ENCODE measurements at places on chromosomes 1 and 21. TPM values are rescaled to one million over a fixed set of nuclear protein-coding genes. Genes with fewer than 3 reads are reported as not detected.

CAPN9 gene
- polyA plus RNA-seq, result 0.64 TPM

ITGB3BP gene
- 62.4 TPM for polyA plus RNA-seq

UMODL1 gene
- polyA plus RNA-seq, result not detected

MSTO1 gene
- polyA plus RNA-seq, result 54.3 TPM

COL16A1 gene
- polyA plus RNA-seq, result 41.0 TPM

LCA5L gene
- polyA plus RNA-seq, result 4.7 TPM

- DNase-seq, result no peak
Observed at GRCh38 chr21:44892536-44893277, 19.2 kb upstream of the PTTG1IP start.

- DNase-seq, result no peak
Observed at GRCh38 chr1:207218512-207219362, 102.7 kb upstream of the CD55 start.

GRCh38 chr1:37237948-37238347 lies 203.6 kb upstream of the GRIK3 start:
- DNase-seq, result no peak

DNA sequence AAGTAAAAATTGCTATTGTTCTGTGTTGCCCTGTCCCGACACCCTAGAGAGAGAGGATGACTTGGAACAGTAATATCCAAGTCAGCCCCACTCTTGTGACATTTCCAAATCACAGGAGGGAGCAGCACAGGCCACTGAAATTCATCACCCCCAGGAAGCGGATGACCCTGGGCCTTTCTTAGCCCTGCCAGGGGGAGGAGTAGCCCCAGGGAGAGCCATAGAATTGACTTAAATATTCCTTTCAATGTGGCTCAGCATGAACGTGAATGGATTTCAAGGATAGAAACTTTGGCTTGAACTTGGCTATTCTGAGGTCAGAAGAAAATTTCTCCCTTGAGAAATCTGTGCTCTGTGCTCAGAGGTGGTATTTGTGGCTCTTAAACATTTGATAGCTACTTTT lies 80.6 kb downstream of the CENPF start:
- no peak for DNase-seq

DNA sequence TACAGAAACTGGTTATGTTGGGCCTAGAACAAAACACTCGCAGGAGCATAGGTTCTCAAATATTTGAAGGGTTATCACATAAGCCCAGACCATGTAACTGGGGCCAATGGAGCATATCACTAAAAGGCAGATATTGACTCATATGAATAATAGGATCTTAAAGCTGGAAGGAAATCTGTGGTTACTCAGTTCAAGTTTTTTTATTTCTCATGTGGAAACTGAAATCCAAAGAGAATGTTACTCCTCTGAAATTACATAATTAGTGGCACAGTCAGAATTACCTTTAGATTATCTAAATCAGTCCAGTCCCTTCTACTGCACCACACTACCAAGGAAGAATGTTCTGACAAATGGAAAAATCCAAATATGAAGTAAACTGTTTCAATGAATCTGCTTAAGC lies 12.0 kb downstream of the SLAMF8 start:
- no peak for DNase-seq

DNA sequence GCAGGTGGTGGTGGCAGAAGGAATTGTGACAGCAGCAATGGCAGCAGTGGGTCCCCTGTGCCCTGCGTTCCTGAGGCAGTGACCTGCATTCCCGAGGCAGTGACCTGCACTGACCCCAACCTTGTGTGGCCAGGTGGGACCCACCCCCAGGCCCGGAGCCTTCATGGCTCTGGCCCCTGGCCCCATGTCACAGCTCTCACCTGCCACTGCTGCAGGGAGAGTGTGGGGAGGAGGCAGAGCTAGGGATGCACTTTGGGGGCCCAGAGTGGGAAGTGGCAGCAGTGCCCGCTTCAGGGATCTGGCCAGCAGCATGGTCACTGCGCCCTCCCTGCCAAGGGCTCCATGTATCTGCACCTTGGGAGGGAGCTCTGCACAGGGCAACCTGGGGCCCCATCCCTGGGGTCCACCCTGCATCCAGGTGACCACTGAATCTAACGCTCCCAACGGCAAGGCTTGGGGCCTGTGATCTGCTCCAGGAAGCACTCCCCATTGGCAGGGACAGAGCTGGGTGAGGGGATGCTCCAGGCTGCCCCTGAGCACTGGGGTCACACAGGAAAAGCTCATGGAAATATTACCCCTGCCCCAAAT lies 618.6 kb downstream of the RWDD3 start:
- DNase-seq, result no peak

GRCh38 chr1:116232989-116233514 lies 121.9 kb downstream of the MAB21L3 start:
- no peak for DNase-seq

GRCh38 chr1:55928576-55928975 lies 650.8 kb downstream of the PLPP3 start:
- no peak for DNase-seq

DNA sequence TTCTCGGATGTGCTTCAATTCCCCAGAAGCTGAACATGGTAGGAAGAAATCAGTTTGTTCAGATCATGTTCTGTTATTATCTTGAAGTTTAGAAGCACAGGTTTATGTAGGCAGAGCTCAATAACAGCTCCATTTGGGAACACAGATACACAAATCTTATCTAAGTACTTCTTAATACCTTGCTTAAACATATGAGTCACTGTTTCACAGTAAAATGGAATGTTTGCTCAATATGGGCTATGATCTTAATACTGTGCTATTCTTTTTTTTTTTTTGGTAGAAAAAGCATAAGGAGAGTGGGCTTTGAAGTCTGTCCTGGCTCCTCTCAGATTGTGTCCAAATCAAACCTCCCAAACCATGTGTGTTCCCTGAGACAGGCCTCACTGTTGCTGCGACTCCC lies 13.4 kb downstream of the PROK1 start:
- no peak for DNase-seq

DNA sequence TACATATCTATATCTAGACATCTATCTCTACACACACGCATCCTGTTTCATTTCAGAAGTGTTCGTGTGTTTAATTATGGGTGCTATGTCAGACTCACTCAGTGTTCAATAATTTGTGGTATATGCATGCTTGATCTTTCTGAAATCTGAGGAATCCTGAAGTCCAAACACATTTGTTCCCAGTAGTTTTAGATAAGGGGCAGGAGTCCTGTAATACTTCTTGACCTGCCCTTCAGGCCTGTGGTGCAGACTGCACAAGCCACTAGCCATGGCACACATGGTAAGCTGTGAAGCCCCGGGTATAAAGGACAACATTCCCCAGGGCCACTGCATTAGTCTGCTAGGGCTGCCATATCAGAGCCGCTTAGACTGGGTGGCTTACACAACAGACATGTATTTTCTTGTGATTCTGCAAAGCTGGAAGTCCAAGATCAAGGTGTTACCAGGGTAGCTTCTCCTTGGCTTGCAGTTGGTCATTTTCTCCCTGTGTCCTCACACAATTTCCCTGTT lies 267.2 kb downstream of the RHOU start:
- no peak for DNase-seq

Measured in left renal pelvis (tissue), 4 donors.